ENCODE measurements at places on chromosomes 11 and 22.

DNA sequence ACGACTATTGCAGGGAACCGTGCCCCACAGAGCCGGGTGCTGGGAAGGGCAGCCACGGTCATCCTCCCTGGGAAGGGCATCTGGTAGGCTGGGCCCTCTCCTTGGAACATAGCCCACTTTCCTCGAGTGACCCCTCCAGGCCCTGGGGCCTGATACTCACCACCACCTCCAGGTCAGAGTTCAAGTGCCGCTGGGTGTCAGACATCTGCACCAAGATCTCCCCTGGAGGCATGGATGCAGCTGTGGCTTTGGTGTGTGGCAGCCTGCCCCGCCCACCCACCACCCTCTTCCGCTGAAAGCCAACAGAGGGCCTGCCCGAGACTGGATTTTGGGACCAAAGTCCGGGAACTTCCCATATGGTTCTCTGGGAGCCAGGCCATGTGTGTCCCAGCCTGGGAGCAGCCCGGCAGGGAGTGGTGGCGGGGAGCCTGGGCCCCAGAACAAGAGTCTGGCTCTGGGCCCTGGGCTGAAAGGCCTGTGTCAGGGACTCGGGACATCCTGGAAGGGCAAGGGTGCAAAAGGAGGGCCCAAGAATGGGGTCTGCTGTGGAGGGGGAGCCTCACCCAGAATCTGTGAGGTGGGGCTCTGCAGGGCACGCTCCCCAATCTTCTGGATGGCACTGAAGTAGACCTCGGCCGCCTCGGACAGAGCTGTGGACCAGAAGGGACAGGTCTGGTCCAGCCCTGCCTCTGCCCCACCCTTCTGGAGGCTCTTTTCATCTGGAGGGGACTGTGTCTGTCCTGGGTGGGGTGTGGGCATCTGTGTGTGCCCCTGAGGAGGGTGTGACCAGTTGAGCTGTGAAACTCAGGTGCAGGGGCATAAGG is 2.6 kb downstream of the BAIAP2L2 start:
- DNase-seq, result no peak

- no peak for DNase-seq
Observed at GRCh38 chr22:46072110-46072881, 78.0 kb upstream of the PPARA start.

GRCh38 chr11:103358251-103358650 is 249.0 kb downstream of the DYNC2H1 start:
- DNase-seq, result no peak

DNA sequence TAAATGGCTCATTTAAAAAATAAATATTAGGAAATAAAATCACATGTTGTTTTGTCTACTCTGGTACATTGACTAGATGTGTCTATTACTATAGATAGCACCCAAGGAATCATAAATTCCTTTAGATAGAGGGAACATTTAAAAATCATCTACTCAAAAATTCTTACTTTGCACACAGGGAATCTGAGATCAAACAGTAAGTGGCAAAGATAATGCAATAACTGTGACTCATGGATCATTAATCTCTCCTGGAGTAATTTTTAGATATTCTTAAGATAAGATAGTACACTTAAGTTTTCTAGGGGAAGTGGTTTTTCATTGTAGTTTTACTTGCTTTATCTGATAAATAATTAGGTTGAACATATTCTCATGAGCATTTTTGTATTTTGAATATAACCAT is 468.9 kb downstream of the LUZP2 start:
- DNase-seq, result no peak

GRCh38 chr11:2378527-2379210 is 1.6 kb downstream of the CD81 start:
- DNase-seq, result no peak

DNA sequence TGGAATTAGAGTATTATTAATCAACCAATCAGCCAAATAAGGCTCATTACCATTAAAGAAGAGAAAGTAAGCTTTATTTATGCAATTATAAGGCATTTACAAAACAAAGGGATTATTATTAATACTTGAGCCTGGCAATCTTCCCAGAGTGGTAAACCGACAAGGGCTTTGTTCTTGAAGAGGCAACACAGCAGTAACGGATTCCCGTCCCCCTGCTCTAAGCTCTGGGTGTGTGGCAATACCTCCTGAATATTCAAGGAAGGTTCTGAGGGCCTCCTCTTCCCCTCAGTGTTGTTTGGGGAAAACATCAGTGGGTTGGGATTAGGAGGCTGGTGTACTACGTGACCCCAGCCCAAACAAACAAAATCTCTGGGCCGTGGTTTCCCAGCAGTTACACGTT is 176.5 kb downstream of the TENM4 start:
- DNase-seq, result no peak

DNA sequence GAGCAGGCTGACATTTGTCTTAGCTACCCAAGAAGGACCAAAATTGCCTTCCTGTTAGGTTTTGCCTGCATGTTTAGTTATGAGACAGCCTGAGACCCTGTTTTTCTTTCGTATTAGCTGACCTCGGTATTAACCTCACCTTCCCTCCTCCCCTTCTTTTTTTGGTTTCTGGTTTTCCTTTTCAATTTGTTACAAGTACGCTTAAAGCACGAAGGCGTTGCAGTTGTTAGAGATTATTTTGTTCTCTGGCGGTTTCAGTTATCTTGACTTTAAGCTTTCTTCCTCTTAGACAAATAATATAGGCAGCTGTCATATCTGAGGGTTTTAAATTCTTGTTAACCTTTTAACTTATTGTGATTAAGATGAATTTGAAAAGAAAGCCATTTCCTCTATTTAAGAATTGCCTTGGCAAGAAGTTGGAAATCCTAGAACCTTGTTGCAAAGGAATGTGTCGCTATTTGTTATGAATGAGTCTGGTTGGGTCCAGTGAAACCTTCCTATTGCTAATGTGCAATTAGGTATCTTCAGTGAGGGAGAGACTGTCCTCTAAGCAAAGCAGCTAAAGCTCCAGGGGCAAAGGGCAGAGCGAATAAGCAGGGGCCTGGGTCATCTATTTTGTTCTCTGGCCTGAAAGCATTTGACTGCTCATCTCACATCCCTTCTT is 45.7 kb downstream of the PACS1 start:
- DNase-seq, result no peak

- DNase-seq, result no peak
Observed at GRCh38 chr11:115188898-115189278, 315.3 kb downstream of the CADM1 start.
